Naive thymus-derived CD4-positive, alpha-beta T cell (primary cell): ENCODE measurements at places on chromosomes 11 and 22.

GRCh38 chr11:117258576-117258975 lies 26.1 kb downstream of the RNF214 start:
- DNase-seq: no peak

DNA sequence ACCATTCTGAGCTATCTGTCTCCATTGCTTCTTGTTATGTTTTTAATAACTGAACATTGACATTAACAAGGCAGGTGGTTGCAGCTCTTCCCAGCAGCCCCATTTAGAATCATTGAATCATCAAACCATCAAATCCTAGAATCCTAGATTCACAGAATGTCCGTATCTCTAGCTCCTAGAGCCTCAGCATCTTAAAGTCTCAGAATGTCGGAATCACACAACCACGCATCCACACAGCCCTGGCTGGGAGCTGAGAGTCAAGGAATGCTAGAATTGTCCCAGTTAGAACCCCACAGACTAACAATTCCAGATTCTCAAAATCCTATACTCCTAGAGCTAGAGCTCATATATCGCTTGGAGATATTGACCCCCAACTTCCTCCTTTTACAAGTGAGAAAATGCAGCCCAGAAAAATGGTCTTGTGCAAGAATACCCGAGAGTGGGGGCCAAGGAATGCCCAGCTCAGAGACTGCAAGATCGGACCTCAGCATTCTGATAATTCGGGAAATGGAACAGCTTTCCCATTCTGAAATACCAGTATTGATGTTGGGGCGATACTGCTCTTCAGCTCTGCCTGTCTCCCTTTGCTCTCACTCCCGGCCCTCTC lies 38.8 kb downstream of the PDE2A start:
- DNase-seq: no peak

DNA sequence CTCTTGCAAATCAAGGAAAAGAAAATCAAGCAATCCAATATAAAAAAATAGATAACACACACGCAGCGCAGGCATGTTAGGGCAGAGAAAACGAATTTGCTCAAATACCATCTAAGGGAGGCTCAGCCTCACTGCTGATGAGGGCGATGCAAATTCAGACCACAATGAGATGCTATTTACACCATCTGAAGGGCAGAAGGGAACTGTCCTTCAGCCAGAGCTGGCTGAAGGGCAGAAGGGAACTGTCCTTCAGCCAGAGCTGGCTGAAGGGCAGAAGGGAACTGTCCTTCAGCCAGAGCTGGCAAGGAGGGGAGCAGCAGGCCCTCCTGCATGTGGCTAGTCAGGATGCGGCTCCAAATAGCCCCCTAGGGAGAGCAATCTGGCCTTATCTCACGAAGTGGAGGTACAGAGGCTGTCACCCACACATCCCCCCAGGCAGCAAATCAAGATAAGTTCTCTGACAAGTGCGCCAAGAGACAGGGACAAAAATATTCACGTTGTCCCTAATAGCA lies 7.6 kb upstream of the SLC39A13 start:
- DNase-seq: no peak

- no peak for DNase-seq
Observed at GRCh38 chr11:70233962-70234361, 30.9 kb downstream of the FADD start.

- peak; percentile 88 for DNase-seq
Observed at GRCh38 chr11:76208438-76209374, 2.4 kb upstream of the WNT11 start.

GRCh38 chr22:20440637-20441591 lies 3.3 kb upstream of the SCARF2 start:
- DNase-seq: no peak

DNA sequence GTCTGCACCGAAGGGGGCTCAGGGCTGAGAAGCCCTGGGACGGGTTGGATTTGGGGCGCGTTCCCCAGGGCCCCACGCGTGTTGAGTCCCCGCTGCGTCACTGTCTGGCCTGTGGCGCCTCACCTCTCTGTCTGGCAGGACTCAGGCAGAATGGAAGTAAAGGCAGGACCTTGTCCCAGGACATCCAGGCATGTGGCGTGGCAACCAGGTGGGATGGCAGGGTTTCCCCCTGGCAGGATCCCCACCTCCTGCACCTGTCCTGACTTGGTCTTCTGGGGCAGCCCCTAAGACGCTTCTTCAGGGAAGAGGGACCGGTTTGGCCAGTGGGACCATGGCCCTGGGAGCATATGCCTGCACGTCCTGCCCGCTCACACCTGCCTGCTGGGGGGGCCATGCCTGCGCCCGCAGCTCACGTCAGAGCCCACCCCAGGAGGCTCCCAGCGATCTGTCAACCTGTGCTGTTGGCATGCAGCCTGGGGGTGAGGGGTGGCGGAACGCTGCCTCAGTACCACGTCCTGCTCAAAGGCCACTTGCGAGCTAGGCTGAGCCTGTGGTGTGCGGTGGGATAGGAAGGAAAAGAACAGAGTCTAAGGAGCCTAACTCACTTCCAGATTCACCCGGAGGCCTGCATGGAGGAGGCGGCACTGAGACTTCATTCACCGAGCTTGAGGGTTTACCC lies 72.7 kb downstream of the KCNQ1 start:
- DNase-seq: no peak

DNA sequence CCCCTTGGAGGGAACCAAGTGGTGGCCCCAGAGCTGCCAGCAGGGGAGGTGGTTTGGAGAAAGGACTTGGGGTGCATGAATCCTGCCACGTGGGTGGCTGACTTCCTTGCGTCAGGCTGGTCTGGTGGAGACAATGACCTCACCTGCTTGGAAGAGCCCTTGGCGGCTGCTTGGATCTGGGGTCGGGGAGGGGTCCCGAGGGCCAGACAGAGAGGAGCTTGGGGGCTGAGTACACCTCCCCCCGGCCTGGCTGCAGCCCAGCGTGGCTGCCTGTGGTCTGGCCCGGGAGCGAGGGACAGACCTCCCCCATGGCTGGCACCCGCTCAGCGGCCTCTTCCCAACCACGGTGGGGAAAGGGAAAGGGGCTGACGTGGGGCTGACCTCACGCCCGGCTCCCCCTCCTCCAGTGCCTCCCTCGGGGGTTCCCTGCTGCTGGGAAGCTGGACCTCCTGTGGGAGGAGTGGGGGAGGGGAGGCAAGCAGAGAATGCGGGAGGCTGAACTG lies 13.8 kb downstream of the LIF start:
- DNase-seq: no peak

DNA sequence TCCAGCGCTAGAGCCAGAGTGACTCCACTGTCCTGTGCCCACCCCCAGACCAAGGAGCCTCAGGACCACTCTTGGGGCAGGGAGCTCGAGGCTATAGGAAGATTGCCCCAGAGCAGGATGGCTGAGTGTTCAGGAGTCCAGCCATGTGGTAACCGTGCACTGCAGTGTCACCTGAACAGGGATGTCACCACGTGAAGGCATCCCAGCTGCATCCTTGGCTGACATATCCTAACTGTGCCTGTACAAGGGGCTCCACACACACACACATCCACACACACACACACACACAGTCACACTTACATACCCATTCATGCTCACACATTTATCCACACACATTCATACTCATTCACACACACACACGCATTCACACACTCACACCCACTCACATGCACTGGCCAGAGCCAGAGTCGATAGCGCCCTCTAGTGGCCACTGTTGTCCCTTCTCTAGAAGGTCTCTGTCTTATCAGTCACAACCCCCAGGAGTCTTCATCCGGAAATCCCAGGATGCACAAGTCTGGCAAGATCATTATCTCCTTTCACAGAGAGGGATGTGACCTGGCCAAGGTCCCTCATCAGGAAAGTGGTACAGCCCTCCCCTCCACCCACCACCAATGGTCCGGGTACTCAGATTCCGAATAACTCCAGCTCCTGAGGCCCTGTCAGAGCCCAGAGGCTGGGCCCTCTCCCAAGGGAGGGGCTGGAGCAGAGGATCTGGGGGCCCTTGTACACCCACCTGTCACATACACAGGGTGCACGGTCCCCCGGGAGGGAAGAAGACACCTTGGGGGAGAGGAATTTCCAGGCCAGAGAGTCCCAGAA lies 55.1 kb downstream of the IGLL5 start:
- peak; percentile 51 for DNase-seq

GRCh38 chr11:114396916-114397315 lies 3.4 kb downstream of the C11orf71 start:
- no peak for DNase-seq

- DNase-seq: no peak
Observed at GRCh38 chr11:118238929-118239328, 13.2 kb downstream of the MPZL3 start.

- no peak for DNase-seq
Observed at GRCh38 chr11:66218846-66219620, 49.4 kb upstream of the RAB1B start.
